ENCODE measurements at places on chromosomes 5 and 9.

GRCh38 chr5:146047396-146047795, 58.0 kb downstream of the PLAC8L1 start:
- DNase-seq = no peak

DNA sequence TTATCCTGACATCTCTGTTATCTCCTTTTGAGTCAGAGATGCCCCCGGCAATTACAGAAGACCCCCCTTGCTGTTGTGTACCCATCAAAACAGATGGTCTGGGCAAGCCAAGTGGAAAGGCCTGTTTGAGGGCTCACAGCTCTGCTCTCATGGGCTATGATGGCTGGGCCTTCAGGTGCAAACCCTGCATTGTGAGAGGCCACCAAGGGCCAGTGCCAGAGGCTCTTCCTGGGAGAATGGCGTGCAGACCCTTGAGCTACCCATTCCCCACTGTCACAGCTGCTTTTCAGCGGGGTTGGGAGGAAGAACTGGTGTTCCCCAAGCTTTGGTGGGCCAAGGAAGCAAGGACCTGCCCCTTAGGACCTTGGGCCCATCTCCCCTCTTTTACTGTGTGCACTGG, 174.7 kb upstream of the PPP1R26 start:
- DNase-seq = no peak

- DNase-seq = peak; percentile 62
These were observed 122.3 kb upstream of the ABCA1 start for GRCh38 chr9:105050296-105050695.

DNA sequence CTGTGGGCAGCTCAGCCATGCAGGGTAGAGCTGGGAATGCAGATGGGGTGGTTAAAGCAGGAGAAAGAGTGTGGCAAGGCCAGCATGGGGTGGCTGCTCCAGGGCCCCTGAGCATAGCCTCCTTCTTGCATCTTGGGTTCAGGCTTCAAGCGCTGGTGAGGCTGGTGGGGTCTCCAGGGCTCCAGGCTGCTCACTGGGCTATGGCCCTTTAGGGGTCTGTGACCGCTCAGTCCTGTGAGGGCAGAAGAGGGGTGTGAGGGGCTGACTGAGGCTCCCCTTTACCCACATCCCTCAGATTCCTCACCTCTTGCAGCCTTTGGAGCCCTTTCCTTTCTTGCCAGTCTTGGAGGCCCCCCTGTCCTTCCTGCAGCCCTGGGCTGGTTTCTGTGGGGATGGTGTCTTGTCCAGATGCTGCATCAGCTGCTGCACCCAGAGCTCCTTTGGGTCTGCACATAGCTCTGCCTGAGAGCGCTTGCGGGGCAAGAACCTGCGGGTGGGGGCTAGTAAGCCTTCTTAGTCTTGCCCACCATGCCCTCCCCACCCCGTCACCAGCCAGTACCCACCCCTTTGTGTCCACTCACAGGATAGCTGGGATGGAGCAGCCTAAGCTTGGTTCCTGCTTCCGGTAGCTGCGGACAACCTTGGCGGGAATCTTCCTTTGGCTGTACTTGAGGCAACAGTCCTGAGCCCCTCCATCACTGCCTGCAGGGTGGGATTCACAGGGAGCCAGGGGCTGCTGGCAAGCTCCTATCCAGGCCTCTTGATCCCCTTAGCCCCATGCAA, 549 bp downstream of the CCL21 start:
- no peak for DNase-seq

DNA sequence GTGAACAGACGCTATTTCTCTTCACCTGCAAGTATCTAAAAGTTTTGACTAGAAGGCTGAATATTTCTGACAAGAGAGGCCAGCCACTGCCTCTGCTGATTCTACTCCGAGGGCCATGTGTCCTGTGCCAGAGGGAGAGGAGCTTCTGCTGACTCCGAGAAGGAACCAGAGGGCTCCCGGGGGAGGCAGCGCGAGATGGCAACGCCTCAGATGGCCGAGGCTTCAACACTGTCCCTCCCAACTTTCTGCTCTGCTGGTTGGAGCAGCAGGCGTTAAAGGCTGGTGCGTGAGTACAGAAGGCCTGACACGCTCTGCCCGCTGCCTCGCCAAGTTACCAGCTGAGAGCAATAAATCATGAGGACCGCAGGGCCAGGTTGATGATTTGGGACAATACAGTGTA, 178.8 kb downstream of the GAPVD1 start:
- no peak for DNase-seq

DNA sequence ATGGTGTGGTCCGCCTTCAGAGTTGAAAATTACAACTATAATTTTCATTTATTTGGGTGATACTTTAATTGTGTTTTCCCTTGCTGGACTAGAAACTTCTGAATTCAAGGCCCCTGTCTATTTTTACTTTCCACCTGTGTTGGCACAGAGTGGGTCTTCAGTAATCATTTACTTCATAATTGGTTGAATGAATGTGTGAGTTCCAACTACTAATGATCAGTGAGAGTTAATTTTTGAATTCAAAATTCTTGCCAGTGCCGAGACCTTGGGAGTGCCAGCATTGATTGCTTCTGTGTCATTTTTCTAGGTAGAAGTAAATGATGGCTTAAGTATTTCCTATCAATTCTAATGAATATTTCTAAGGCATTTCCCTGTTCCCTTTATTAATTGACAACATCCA, 61.4 kb downstream of the PARP8 start:
- DNase-seq = no peak

GRCh38 chr9:135370411-135371375, 108.9 kb upstream of the PPP1R26 start:
- DNase-seq = no peak

DNA sequence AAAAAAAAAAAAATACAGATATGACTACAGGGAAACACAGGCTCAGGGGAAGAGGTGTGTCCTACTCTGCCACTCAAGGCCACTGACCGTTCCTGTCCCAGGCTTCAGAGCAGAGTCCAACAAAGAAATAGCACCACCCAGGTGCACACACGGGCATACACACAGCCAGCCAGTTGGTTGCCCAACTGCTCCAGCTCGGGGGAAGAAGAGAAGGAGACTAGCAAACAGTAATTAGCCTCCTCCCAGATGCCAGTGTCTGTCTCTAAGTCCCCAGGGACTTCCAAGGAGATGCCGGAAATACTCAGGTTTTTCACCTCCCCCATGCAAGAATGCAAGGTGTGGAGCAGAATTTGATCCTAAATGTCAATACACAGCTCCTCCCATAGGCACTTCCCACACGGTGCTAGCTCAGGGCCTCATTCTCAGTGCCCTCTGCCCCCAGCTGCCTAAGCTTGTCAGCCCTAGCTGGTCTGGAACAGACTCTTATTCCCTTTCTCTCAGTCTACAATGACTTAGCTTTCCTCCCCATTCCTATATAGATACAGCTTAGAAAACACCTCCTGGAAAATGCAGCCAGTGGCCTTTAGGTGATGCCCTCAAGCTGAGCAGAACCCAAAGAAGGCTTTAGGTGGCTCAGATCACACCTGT, 1.7 kb downstream of the MYORG start:
- DNase-seq = no peak

GRCh38 chr5:170503990-170504596, at the start of gene KCNIP1:
Gene KCNIP1 (plus strand): TSS chr5:170504020.
- no peak for DNase-seq

- DNase-seq = no peak
These were observed 2.9 kb downstream of the TPD52L3 start for GRCh38 chr9:6330958-6331634.

DNA sequence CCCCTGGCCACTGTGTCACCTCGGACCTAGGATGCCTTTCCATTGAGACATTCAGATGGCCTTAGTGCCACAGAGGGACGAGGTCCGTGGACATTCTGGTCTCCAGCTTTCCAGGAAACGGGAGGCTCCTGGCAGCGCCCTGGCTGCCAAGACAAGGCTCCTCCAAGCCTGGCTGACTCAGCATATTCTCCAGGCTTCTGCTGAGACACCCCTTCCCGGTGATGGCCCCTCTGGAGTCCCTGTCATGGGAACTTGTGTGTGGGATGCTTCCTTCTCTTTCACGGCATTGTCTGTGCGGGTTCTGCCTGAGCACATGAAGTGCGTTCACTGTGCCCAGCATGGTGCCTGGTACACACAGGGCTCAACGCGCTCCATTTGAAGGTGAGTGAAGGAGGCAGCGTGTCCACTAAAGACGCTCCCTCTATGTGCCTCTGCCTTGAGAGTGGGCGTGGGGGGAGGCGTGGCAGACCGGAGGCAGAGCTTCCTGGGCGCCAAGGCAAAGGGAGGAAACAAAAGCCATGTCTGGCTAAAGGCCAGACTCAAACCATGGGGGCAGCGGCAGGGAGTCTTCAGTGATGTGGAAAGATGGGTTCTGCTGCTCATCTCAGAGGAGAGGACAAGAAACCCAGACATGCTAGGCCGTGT, 46.4 kb upstream of the PRRC2B start:
- no peak for DNase-seq

DNA sequence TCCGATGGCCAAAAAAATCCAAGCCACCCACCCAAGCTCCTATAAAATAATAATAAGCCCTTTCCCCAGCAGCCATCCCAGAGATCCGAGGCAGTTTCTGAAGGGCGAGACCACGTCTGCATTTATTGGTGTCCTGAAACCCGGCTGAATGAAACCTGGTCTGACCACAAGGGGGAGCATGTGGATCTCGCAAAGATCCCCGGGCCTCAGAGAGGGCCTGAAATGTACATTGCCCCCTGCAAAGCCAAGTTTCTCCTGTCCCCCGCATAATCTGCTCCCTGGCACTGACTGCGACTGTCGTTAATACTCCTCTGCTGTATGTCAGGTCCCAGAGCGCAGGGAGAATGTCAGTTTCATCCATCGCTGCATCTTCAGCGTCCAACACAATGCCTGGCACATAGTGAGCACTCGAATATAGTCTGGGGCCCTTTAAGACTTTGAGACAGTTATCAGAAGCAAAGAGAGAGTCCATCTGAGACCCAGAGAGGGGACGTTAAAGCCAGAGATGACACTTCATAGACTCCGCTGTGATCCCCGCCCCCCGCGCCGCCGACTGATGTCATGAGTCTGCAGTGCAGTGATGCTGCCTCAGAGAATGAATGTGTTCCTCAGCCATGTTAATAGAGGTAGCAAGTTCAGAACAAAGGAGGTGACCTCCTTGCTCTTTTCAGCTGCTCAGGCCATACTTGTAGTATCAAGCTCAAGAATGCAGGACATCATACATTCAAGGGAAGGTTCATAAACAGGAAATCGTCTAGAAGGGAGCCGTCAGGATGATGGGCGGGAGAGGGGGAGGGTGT, 74.5 kb upstream of the BARHL1 start:
- DNase-seq = peak; percentile 67

- DNase-seq = peak; percentile 35
These were observed 20.4 kb upstream of the GDNF start for GRCh38 chr5:37860206-37860605.

DNA sequence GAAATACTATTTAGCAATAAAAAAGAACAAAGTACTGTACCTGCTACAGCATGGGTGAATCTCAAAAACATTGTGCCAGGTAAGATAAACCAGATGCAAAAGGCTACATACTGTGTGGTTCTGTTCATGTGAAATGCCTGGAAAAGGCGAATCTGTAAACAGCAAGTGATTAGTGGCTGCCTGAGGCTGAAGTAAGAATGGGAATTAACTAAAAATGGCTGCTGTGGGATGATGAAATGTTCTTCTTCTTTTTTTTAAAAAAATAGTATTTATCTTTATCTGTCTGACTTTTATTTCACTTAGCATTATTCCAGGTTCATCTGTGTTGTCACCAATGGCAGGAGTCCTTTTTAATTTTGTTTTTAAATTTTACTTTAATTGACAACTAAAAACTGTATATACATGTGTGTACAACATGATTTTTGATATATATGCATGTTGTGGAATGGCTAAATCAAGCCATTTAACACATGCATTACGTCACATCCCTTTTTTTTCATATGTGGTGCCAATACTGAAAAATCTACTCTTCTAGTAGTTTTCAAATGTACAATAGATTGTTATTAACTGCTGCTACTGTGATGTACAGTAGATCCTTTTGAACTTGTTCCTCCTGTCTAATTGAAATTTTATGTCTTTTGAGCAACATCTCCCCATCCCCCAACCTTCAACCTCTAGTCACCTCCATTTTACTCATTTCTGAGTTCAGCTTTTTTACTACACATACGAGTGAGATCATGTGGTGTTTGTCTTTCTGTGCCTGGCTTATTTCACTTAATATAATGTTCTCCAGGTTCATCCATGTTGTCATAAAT, 62.9 kb upstream of the TNFAIP8 start:
- DNase-seq = no peak

GRCh38 chr5:132951897-132952296, 11.5 kb downstream of the AFF4 start:
- DNase-seq = no peak

DNA sequence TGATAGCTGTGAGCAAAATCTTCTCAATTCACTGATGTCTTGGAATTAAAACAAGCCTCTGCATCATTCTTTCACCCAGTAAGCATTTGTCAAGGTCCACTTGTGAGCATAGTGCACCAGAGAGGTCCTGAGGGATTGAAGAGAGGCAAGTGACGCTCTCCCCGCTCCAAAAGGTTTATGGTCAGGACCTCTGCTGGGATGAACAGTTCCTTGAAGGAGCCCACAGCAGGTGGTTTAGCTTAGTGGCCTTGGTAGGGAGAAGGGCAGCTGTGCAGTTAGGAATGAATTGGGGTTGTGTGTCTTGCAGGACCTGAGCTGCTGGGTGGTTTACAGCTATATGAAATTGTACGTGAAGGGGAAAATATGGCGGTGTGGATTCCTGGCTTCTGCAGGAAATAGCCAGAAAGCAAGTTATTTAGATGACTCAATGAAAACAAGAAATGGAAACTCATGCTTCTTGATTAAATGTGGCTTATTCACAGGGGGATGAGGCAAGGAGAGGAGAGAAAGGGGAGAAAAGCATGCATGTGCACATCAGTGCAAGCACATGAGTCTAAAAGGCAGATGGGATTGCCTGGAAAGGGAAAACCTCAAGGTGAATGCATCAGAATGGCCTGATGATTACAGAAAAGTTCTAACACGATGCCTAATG, 42.0 kb downstream of the SUB1 start:
- DNase-seq = no peak

DNA sequence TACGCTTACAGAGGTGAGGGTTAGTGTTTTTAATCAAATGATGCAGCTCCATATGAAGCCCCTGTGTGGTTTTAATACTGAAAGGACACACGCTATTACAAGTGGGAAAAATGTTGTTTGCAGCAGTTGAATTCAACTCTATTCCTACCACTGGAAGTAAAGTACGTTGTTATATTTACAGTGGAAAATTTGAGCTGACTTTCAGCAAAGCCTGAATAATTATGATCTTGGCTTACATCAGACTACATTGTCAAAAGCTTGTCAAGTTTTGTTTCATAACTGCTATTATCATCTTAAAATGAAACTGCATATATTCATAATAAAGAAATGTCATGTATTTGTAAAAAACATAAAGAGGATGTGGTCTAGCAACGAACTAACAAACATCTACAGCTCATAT, 818.5 kb downstream of the SEMA5A start:
- DNase-seq = no peak

- no peak for DNase-seq
These were observed 214.8 kb downstream of the PAX5 start for GRCh38 chr9:36818965-36819870.

GRCh38 chr9:120648581-120649197, 65.6 kb downstream of the MEGF9 start:
- DNase-seq = no peak

GRCh38 chr5:84436866-84437265, 52.2 kb upstream of the EDIL3 start:
- DNase-seq = peak; percentile 14

GRCh38 chr9:88503081-88503844, 31.7 kb upstream of the NXNL2 start:
- DNase-seq = no peak

All from fibroblast of mammary gland (primary cell).